ENCODE measurements at places on chromosomes 3 and 15.
A peak's percentile ranks its signal among the peaks of the same experiment; 100 is the strongest.

DNA sequence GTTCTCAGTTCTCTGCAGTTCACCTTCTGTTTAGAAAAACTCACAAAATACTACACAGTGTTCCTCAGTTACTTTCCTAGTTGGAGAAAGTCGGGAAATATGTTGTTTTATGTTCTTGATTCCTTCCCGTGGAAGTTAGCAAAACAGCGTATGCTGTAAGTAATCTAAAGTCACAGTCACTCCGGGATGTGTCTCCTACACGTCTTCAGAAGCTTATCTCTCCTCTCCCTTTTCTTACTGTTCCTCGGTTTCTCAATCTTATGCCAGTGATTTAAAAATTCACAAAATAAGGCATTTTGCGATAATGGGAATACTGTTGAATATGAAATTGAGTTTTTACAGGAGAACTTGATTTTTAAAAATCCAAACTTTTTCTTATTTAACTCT lies 1.7 kb downstream of the HEG1 start:
- no peak for DNase-seq

GRCh38 chr3:129409541-129409940 lies 18.9 kb downstream of the EFCAB12 start:
- DNase-seq, result no peak

DNA sequence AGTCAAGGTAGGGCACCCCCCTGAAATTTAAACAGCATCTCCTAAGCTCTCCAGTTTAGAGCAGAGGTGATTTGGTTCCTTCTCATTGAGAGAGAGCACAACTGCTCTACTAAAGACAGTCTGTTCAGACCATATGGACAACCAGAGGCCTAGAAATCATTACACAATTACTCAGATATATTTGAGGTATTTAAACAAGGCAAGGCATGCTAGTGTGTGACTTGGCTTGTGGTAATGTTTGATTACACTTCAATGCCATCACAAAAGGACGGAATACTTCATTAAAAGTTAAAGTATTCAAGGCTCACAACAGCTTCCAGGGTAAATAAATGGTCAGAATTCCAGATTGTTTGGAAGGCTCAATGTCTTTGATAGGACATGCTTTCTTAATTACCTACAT lies 110.2 kb downstream of the LRTM1 start:
- no peak for DNase-seq

GRCh38 chr15:32774022-32774421 lies 56.2 kb downstream of the GREM1 start:
- no peak for DNase-seq

DNA sequence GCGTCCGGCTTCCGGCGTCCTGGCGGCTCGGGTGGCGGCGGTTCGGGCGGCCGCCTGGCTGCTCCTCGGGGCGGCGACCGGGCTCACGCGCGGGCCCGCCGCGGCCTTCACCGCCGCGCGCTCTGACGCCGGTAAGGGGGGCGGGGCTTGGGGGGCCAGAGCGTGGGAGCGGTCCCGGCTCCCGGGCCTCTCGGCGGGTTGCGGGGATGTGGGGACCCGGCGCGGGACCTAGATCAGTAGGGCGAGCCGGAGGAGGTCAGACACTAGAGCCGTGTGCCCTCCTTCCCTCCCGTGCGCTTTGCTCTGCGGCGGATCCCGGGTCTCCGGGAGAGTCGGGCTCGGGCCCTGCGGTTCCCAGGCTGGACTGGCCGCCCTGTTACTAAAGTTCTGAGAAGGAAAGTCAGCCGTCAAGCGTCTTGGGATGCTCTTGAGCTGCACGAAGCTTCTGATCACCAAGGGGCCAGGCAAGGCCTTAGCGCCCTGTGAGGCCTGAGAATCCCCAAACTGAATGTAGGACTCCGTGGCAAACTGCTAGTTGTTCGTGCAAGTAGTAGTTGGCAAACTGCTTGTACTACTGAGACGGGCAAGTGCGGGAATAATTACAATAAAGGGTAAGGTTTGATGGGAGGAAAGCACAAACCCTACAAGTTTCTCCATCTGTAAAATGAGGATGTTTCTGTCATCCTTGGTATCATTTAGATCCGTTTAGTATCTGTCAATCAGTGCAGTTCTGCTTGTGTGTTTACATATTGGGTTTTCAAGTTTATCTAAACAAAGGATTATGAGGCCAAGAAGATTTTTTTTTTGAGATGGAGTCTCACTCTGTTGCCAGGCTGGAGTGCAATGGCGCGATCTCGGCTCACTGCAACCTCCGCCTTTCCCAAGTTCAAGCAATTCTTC lies 587 bp downstream of the PIGX start:
- no peak for DNase-seq

DNA sequence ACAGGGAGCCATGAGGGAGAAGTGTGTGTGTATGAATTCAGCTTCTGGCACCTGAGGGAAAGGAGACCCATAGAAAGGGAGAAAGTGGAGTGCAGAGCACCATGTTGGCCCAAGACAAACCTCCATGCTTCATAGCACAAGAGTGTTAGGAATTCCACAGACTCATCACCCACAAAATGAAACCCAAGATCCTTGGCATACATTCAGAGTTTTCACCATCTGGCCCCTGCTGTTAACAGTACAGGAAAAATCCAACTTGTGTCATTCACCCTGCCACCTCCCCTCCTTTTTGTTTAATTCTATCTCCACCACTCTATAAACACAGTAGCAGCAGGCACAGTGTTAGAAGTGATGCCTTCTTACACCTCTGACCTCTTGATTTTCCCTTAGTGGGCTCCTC lies 60.0 kb upstream of the MNS1 start:
- DNase-seq, result no peak

GRCh38 chr15:59053482-59053881 lies 51.5 kb upstream of the CCNB2 start:
- DNase-seq, result no peak

- no peak for DNase-seq
Measured at GRCh38 chr3:161599697-161600096, 103.1 kb downstream of the OTOL1 start.

- no peak for DNase-seq
Measured at GRCh38 chr3:72043204-72044133, 258.5 kb upstream of the PROK2 start.

GRCh38 chr3:186818516-186818915 lies 12.2 kb upstream of the RFC4 start:
- no peak for DNase-seq

GRCh38 chr15:94097552-94097951 lies 133.8 kb upstream of the MCTP2 start:
- no peak for DNase-seq

- no peak for DNase-seq
Measured at GRCh38 chr3:42339321-42339720, 71.1 kb downstream of the LYZL4 start.

- no peak for DNase-seq
Measured at GRCh38 chr3:182608832-182609231, 184.5 kb upstream of the ATP11B start.

- DNase-seq, result no peak
Measured at GRCh38 chr3:117811786-117812185, 1102.2 kb downstream of the TUSC7 start.

DNA sequence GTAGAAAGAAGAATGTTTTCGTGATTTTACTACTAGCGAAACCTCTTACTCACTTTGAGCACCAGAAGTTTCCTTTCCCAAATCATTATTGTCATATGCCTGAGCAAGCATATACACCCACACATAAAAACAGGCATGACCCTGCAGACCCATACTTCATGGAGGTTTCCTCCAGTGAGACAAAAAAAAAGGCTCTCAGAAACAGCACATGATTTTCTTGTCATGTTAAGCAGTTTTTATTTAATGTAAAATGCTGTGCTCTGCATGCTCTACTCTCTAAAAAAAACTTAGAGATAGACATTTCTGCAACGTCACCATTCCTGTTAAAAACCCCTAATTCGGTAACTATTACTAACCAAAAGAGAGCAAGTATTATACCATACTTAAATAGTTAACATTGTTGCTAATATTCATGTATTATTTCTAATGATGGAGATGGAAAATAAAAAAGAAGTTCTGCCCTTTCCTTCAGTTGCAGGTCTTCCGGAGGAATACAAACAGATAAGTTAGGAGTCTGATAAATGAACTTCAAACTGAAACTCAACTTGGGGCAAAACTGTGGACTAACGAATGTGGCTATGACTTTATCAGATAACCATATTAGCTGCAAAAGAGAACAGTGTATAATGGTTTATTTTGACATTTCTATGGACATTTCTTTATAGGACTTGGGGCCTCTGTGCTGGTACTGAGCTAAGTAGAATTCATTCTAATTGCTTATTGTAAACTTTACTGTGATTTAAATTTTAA lies 15.9 kb downstream of the CD200R1 start:
- DNase-seq, result no peak

DNA sequence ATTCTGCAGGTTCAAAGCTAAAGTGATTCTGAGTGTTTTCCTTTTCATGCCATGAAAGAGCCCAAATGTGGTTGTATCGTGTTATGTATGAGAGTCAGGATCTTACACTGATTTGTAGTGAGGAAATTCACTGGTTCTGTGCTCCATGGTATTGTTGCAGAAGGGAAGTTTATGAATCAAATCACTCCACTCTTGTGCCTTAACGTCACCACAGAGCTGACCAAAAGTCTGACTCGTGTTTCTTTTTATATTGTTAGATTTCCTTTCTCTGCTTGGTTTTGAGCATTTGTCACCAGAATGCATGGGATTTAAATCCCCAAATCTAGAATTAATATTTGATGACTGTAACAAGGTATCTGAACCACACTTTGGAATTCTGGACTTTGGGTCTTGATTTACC lies 29.1 kb upstream of the SLC30A4 start:
- no peak for DNase-seq

- no peak for DNase-seq
Measured at GRCh38 chr15:38611228-38611627, 46.6 kb upstream of the RASGRP1 start.

DNA sequence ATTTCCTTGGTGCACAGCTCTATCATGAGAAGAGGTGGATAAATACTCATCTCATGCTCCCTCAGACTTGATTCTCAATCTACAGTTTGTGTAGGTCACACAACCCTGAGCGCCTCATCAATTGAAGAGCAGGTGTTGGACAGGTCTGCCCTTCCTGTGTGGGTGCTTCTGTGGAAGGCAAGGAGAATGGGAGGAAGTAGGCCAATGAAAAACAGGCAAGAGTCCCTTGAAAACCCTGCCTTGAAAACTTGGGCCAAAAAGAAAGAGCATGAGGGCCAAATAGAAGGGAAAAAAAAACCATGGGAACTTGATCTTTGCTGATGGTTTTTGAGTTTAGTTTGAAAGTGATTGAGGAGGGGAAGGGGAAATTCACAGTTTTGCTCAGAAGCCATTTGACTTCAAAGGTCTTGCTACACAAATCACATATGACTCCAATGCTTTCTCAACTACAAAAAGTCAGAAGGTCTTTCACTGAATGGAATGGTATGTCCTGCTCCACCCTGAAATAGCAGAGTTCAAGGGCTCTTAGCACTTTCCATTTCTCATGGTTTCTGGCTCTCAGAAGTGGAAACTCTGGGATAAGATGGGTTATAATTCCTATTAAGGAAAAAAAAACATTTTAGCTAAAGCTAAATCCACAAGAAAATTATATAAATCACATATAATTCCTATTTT lies 37.2 kb upstream of the TM4SF1 start:
- no peak for DNase-seq

- DNase-seq, result no peak
Measured at GRCh38 chr15:55770261-55770660, 27.3 kb upstream of the PRTG start.

DNA sequence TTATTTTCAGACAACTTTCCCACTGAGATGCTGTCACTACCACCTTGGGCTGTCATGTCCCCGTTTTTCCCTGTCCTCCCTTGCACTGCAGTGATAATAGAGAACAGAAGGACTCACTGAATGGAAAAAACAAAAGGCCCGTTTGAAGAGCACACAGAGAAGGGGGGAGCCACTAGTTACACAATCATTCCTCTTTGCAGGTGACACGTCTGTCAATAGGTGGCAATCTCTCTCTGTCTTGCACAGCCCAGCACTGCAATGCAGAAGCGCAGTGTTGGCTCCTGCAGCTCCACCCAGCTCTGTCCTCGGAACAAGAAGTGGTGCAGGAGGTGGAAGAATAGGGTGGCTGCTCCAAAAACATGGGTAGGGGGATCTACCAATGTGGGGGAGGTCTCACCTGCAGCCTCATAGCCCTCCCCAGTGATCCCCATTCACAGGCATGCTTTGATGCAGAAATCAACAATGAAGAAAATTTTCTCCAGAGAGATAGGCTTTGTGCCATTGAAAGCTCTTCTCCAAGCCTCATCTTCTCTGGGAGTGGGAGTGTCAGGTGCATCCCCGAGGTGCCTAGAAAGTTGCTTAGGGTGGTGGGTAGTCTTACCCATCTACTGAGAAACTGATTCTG lies 31.8 kb downstream of the FSTL1 start:
- peak; percentile 79 for DNase-seq

- no peak for DNase-seq
Measured at GRCh38 chr3:33092496-33093254, 4.3 kb downstream of the GLB1 start.

- DNase-seq, result no peak
Measured at GRCh38 chr3:63089751-63090132, 188.4 kb upstream of the SYNPR start.

GRCh38 chr3:179265875-179266274 lies 15.0 kb upstream of the KCNMB3 start:
- no peak for DNase-seq

DNA sequence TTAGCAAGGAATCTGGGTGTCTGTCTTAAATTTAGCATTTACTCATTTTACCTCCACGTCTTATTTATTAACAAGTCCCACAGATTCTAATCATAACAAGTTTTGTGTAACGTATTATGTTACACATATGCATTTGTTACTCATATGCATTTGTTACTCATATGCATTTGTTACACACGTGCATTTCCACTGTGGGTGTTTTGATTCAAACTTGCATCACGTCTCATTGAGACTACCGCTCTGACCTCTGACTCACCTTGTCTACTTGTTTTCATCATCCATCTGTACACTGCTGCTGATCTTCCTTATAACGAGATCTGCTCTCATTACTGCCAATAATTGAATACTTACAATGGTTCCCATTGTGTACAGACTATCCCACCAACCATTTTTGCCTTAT lies 1141.4 kb downstream of the TBL1XR1 start:
- no peak for DNase-seq

DNA sequence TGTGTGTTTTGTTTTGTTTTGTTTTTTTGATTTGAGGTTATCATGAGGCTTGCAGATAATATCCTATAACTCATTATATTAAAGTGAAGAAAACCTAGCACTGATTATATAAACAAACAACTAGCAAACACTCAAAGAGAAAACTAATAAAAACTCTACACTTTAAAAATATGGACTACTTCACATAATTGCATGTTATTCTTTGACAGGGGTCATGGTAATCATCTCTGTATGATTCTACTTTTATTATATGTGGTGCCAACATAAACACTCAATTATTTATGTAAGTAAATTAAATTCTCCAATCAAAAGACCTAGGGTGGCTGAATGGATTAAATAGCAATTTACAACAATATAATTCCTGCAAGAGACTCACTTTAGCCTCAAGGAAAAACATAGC lies 44.6 kb upstream of the P3H2 start:
- DNase-seq, result no peak

GRCh38 chr15:73884159-73884558 lies 10.8 kb downstream of the TBC1D21 start:
- no peak for DNase-seq

GRCh38 chr3:132284781-132285619 lies 32.2 kb upstream of the ACP3 start:
- DNase-seq, result no peak
